Left lung (tissue), 14 donors: ENCODE measurements at places on chromosomes 7 and 10. TPM values are rescaled to one million over a fixed set of nuclear protein-coding genes. Genes with fewer than 3 reads are reported as not detected.

Gene LIPJ
- 0.39 TPM for polyA plus RNA-seq

Gene C10orf53
- not detected for polyA plus RNA-seq

- no peak for DNase-seq
Measured at GRCh38 chr7:36391436-36392198, 2.0 kb downstream of the ANLN start.

DNA sequence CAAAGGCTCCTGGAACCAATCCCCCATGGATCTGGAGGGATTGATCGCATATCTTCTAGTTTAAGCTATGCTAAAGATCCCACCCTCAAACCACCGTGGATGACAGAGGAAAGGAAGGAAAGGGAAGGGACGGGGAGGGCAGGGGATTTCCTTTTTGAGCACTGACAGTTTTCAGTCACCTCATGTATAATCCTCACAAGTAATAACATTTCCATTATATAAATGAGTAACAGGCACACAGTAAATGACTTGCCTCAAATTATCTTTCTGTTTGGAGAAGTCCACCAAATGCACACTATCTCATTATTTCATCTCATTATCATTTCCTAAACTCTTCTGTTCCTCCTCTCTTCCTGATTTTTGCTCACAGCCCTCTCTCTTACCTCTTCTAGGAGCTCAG lies 127.1 kb upstream of the AOAH start:
- no peak for DNase-seq

DNA sequence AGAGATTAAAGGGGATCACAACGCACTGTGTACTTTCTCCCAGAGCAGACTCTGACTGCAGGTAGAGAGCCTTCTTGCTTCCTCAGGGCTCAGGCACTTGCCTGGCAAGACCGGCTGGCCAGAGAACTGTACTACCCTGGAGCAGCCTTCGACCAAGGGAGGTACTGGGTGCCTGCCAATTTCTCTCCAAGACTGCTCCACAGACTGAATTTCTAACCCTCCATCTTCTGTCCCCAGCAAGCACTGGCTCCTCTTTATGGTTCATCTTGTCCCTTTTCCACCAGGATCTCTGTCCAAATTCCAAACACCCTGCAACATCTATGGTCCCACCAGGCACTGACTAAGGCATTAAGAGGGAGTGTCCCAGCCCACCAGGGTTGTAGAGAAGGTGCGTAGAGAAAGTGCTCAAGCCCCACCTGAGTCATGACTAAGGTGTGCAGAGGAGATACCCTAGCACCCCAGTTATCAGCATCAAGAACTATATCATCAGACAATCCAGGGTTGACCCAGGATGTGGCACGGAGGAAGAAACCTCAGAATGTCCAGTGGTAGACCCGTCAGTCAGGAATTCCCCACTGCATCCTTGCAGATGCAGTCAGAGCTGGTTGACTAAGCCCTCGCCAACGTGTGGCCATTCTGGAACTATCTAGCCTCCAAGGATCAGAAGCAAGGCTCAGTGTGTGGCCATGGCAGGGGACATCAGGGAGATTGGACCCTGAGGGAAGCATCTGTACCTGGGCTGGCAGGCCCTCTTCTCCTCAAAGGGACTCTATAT lies 60.9 kb upstream of the CAMK2B start:
- DNase-seq: no peak

GRCh38 chr10:59177836-59178235 lies 1.4 kb downstream of the PHYHIPL start:
- DNase-seq: no peak

- DNase-seq: no peak
Measured at GRCh38 chr10:104435822-104436221, 82.2 kb downstream of the CFAP58 start.

- no peak for DNase-seq
Measured at GRCh38 chr7:157870644-157871290, 534.0 kb downstream of the DNAJB6 start.

- DNase-seq: no peak
Measured at GRCh38 chr10:103814626-103815370, 40.6 kb downstream of the SH3PXD2A start.
